ENCODE measurements at places on chromosomes 2 and 18.

DNA sequence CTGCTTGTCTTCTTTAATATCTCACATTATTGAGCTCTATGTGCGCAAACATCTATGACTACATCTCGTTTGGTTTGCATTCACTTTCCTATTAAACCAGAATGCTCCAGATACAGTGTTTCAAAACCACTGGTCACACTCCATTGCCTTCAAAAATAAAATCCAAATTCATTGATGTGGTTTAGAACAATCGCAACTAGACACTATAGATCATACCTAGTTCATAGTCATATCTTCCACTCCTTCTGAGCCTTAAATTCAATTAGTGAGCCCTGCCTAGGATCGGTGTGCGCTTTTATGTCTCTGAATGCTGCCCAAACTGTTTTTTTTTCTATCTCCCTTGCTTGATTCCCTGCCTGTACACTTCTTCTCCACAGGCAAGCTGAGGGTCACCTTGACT, 238.5 kb upstream of the RGPD4 start:
- DNase-seq, result no peak

DNA sequence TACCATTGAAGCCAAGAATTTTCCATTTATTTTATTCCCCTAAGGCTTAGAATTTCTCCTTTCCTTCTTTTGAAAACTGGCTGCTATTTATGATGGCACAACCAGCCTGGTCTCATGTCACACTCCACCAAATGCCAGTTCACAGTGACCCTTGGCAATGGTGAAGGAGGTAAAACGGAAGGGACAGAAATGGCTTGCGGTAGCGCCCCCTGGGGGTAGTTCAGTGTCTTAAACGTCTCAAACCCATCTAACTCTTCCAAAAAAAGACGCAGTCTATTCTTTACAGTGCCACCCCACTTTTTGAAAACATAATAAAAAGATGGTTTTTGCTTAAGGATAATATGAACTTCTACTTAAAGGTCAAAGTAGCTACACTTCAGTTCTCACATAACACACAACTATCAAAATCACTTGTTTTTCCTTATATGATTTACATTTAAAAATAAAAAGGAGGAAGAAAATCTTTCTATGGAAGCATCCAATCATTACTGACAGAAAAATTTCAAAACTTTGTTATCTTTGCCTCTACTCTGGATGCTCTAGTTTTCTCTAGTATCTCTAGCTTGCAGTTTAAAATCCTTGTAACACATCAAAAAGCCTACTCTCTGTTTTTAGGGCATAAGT, 28.0 kb downstream of the PNO1 start:
- DNase-seq, result peak; percentile 55

- DNase-seq, result no peak
These were observed 29.4 kb downstream of the FAM210A start for GRCh38 chr18:13696961-13697360.

DNA sequence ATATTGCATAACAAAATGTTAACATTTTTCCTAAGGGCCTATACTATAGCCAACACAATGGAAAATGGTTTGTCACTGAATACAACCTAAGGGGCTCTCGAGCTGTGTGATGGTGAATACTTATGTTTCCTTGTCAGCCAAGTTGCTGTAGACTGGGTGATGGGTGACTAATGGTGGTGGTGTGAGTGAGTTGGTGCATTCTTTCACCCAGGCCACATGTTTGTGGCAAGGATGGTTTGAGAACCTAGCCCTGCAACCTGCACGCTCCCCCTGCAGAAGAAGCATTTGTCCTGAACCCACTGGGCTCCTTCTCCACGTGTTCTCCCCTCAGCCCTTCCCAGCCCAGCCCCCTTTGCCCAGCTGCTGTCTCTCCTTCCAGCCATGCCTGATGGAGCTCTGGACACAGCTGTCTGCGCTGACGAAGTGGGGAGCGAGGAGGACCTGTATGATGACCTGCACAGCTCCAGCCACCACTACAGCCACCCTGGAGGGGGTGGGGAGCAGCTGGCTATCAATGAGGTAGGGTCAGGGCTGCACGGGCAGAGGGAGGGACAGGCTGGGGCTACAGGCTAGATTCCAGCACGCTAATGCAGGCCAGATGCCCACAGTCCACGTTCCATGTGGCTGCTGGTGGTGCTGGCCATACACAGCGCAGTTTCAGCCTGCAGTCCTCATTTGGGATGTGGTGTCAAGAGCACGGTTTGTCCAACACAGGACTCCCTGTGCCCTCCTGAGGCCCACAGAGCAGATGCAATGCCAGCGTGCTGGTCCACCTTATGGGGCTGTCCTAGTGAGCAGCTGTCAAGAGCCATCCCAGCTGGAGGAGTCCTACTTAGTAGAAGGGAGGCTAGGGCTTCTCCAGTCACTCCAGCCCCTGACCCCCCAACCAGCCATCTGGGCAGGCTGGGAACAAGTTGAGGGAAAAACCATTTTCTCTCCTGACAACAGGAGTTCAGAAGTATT, 65.4 kb downstream of the FAM168B start:
- no peak for DNase-seq

- DNase-seq, result no peak
These were observed 28.0 kb downstream of the PLA2R1 start for GRCh38 chr2:160034396-160034795.

DNA sequence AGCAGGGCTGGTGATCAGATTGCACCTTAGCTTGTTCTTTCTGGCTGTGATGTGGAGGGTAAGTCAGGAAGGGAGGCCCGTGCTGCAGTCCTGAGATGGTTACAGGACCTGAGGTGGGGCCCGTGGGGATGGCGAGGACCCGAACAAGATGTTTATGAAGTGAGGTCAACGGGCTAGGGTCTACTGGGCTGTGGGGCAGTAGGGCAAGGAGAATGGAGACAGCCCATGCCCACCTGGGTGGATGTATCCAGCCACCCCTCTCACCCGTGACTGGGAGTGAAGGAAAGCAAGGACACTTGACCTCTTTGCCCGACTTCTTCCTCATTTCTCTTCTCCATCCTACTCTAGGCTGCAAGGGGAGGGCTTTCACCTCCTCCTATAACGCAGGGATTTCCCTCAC, 18.0 kb downstream of the PTMA start:
- DNase-seq, result no peak

- DNase-seq, result no peak
These were observed 56.3 kb upstream of the FZD5 start for GRCh38 chr2:207825978-207826377.

DNA sequence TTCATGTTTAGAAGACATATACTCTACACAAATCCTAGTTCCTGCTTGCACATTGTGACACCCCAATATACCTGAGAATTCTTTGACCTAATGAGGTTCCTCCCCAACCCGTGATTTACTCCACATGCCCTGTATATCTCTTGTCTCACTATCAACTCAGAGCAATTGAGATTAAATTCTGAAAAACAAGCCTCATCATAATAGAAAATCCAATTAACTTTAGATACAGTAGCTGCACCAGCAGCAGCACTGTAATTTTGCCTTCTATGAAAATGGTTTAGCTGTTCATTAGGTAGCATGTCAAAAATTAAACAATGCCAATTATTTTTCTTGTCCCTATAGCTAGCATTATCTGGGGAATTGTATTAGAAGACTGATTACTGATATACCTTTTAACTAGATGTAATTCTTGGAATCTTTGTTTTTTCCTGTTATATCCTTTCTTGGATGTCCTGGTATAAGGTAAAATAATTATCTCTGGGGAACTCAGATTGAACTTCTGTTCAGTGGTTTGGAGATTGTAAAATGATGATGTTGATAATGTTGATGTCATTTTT, 218.9 kb upstream of the TANK start:
- DNase-seq, result no peak
